Activated T-helper 1 cell treated with Interleukin-2 at 50 U/mL for 16 hours (primary cell): ENCODE measurements at places on chromosomes 2 and 18.

- DNase-seq = no peak
Measured at GRCh38 chr2:128370468-128371247, 52.0 kb upstream of the HS6ST1 start.

DNA sequence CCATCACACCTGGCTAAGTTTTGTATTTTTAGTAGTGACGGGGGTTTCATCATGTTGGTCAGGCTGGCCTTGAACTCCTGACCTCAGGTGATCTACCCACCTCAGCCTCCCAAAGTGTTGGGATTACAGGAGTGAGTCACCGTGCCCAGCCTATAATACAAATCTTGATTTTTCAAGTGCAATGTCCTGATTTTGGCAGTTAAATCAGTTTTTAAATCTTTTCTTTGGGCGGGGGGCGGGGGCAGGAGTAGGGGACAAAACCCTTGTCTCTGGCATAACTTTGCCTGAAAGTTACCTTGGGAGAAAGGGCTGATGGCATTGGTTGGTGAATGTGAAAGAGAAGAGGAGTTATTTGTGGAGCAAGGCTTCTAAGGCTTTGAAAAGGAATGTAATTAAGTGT, 12.3 kb downstream of the GALNT1 start:
- DNase-seq = no peak

- no peak for DNase-seq
Measured at GRCh38 chr2:23589739-23590138, 204.8 kb downstream of the KLHL29 start.

GRCh38 chr2:161068670-161069069, 91.6 kb upstream of the TANK start:
- DNase-seq = no peak

DNA sequence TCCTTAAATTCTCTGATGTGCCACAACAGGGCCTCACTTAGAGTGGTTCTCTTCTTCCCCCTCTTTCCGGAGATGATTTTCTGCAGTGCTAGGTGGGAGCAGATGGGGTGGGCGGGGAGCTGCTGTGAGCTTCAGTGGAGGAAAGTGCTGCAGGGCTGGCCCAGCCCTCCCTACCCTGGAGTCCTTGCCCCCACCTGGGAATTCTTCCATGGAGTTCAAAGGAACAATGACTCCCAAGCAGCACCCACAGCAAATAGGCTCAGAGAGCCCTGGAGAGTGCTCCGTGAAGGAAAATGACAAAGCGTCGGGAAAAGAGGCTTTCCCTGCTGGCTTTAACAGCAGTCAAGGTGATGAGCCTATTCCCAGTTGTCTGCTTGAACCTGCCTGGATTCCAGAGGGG, 28.8 kb downstream of the LOXHD1 start:
- no peak for DNase-seq
